Posterior vena cava (tissue), 2 donors: ENCODE measurements at places on chromosomes 12 and 14. TPM values are rescaled to one million over a fixed set of nuclear protein-coding genes. Genes with fewer than 3 reads are reported as not detected.

The CCDC175 gene
- total RNA-seq: not detected

DNA sequence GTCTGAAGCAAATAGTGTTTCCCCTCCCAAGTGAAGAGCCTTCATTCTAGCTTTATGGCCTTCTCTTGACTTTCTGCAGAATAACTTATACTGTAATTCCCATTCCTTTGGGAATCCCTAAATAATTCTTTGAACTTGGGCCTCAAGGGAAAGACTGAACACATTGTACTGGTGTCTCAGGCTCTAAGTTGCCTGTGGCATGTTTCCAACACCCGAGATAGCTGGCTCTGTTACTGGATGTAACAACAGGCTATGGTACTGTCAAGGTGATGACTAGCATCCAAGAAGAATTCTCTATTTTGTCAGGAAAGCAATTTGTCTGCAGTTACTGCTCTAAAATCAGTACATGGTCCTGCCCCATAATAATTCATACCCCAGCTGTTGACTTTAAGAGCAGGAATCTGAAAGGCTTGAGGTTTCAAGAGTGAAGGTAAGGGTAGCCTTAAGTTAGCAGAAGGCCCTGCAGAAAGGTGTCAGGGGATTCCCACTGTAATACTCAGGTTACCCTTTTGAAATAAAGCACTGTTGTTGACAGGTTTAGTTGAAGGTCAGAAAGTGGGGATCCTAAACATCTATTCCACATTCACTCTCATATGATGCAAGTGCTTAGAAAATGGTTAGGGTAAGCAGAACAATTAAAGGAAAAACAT is 5.2 kb downstream of the GPX2 start:
- no peak for DNase-seq

- no peak for DNase-seq
These were observed 57.1 kb downstream of the NIN start for GRCh38 chr14:50773632-50774541.

The C12orf54 gene
- not detected for total RNA-seq

DNA sequence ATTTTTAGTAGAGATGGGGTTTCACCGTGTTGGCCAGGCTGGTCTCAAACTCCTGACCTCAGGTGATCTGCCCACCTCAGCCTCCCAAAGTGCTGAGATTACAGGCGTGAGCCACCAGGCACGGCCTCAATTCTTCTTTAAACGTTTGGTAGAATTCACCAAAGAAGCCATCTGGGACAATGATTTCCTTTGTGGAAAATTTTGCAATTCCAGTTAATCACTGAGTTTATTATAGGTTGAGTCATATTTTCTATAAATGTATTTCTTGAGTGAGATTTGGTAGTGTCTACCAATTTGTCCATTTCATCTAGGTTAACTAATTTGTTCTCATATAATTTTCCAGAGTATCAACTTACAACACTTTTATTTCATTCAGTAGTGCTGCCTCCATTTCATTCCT is 683.9 kb upstream of the TMEM132C start:
- no peak for DNase-seq

The CLEC1B gene
- not detected for total RNA-seq

- no peak for DNase-seq
These were observed 118.0 kb downstream of the TRHDE start for GRCh38 chr12:72390146-72390545.

DNA sequence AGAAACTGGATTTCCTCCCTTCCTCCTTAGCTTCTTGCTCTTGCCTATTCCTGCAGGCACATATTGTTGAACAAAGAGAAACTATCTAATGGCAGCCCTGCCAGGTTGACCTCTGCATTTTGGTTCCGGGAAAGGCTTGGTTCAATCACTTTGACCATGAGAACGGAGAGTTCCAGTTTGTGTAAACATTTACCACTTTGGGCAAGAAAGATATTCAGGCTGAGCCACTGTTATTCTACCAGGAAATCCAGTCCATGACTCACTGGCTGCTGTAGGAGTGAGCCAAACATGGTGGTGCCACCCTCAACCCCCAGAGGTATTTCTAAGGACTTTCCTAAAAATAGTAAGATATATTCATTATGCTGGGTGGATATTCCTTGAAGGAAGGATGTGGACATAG is 242.2 kb upstream of the OR4E1 start:
- DNase-seq: no peak

GRCh38 chr12:90801776-90802175 is 153.2 kb downstream of the CCER1 start:
- DNase-seq: no peak

GRCh38 chr14:105315211-105315721 is 718 bp downstream of the PACS2 start:
- DNase-seq: peak; percentile 84

GRCh38 chr12:111368291-111368787 is 556 bp downstream of the PHETA1 start:
- no peak for DNase-seq

GRCh38 chr14:100075681-100076080 is 10.5 kb downstream of the EVL start:
- no peak for DNase-seq

DNA sequence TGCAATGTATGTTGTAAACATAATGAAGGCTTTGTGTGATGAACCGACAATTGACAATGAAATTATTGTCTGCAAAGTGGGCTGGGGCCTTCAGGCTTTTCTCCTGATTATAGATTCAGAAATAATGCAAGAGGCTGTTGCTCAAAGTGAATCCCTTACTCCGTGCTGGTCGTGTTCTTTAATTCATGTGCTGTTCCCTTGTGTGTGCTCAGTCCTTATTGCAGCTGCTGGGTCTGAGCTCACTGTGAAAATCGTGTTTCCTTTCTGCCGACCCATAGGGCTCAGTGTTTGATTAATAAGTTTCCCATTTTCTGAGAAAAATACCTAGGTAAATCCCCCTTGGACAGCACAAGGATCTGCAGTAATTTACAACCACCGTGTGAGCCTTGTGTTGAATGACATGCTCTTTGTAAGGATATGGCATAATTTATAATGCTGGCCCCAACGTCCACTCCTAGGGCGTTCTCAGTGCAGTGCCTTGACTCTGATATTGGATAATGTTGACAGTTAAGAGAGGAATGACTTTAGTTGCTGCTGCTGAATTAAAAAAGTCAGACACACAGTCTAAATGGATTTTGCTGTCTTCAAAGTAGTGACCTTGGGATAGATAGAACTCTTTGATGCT is 81.6 kb downstream of the RGS6 start:
- DNase-seq: no peak

The TRPV4 gene
- 2.0 TPM for total RNA-seq

The OAS1 gene
- total RNA-seq: 17.3 TPM

DNA sequence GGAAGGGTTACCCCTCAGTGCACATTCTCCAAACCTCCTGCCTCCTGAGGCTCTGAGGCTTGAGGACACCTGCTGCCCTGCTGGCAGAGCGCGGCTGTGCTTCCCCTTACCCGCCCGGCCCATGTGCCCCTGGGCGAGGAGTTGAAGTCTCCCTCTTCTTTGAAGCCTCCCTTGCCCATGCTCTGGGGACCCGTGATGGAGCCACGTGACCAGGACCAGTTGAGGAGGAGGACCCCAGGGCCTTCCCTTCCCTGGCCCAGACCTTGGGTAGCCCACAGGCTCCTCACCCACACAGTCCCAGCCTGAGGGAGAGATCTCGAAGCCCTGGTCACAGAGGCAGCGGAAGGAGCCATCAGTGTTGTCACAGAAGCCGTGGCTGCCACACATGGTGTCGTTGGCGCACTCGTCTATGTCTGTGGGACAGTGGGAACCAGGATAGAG is 12.9 kb downstream of the ISCA2 start:
- peak; percentile 73 for DNase-seq

GRCh38 chr14:100330388-100330931 is 7.3 kb downstream of the SLC25A47 start:
- no peak for DNase-seq

GRCh38 chr12:121239351-121240061 is 29.6 kb downstream of the P2RX4 start:
- no peak for DNase-seq

The CISTR gene
- not detected for total RNA-seq
